ENCODE measurements at places on chromosomes 11 and 22.
A peak's percentile ranks its signal among the peaks of the same experiment; 100 is the strongest.

DNA sequence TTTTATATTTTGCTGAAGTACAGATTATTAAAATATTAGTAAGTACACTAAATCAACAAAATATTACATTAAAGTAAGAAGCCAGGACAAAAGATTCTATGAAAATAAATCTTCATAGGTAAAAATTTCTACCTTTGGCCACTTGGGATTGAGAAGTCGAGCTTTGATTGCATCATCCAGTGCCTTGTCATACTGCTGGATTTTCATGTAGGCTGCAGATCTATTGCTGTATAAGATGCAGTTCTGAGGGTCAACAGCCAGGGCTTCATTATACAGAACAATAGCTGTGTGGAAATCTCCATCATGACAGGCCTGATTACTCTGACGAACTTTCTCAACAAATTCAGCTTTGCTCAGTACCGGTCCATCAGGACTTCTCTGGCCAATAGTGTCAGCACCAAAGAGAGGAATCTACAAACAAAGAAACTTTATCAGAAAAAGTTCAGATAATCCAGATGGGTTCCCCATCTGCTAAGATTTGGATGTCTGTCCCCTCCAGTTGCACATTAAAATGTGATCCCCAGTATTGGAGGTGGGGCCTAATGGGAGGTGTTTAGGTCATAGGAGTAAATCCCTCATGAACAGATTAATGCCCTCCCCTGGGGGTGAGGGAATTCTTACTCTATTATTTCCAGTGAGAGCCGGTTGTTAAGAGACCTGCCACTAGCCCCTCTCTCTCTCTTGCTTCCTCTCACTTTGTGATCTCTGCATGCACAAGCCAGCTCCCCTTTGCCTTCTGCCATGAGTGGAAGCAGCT, 50.0 kb downstream of the TTC28 start:
- H3K36me3 ChIP-seq = no peaks in the 10 kb centered on the region
- no peaks in the 10 kb centered on the region for H3K27me3 ChIP-seq
- DNase-seq = no peak
- no peak overlapping the region for H3K4me3 ChIP-seq
- H3K27ac ChIP-seq = no peak overlapping the region

- no peak overlapping the region for H3K4me3 ChIP-seq
- no peak overlapping the region for H3K27ac ChIP-seq
- H3K4me1 ChIP-seq = no peaks in the 10 kb centered on the region
- H3K36me3 ChIP-seq = no peaks in the 10 kb centered on the region
- DNase-seq = no peak
- H3K27me3 ChIP-seq = no peaks in the 10 kb centered on the region
Measured at GRCh38 chr11:43243927-43244326, 67.9 kb upstream of the API5 start.

- no peak overlapping the region for H3K4me3 ChIP-seq
- no peak for DNase-seq
- no peaks in the 10 kb centered on the region for H3K27me3 ChIP-seq
- no peaks in the 10 kb centered on the region for H3K36me3 ChIP-seq
- peaks cover 5% of the 10 kb centered on the region for H3K4me1 ChIP-seq
Measured at GRCh38 chr11:81253244-81253643, 1480.4 kb downstream of the FAM181B start.

- no peak overlapping the region for H3K4me3 ChIP-seq
- no peak overlapping the region for H3K27ac ChIP-seq
- H3K27me3 ChIP-seq = peaks cover 13% of the 10 kb centered on the region
- peaks cover 14% of the 10 kb centered on the region for H3K36me3 ChIP-seq
- peaks cover 14% of the 10 kb centered on the region for H3K4me1 ChIP-seq
Measured at GRCh38 chr22:45562537-45563361, 60.1 kb downstream of the FBLN1 start.

DNA sequence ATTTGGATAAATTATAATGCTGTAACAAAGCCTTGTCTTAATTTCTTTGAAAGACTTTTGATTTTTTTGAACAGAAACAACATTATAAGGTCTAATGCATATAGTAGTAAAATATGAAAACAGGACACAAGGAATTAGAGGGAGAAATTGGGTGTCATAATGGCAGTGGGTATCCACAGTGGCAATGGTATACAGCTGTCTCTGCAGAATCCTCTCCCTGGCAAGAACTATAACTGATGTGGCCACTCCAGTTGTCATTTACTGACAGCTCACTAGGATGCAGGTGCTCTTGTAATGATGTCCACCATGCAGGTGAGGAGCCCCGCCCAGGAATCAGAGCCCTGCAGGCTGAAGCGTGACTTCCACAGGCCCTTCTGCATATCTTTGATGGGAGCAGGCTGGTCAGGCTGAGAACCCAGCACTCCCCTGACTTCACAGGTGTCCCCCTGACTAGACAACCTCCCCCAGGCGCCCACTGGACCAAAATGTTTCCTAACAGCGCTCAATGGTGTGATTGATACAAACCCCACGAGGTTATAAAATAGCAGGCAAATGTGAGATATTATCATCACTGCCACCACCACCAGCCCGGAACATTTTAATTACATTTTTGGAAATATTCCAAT, 32.8 kb upstream of the SERPIND1 start:
- no peak overlapping the region for H3K4me3 ChIP-seq
- peaks cover 4% of the 10 kb centered on the region for H3K4me1 ChIP-seq
- H3K27ac ChIP-seq = no peak overlapping the region
- H3K36me3 ChIP-seq = peaks cover 73% of the 10 kb centered on the region

- no peaks in the 10 kb centered on the region for H3K36me3 ChIP-seq
- no peaks in the 10 kb centered on the region for H3K4me1 ChIP-seq
- DNase-seq = no peak
Measured at GRCh38 chr11:133547808-133548494, 15.7 kb upstream of the OPCML start.

DNA sequence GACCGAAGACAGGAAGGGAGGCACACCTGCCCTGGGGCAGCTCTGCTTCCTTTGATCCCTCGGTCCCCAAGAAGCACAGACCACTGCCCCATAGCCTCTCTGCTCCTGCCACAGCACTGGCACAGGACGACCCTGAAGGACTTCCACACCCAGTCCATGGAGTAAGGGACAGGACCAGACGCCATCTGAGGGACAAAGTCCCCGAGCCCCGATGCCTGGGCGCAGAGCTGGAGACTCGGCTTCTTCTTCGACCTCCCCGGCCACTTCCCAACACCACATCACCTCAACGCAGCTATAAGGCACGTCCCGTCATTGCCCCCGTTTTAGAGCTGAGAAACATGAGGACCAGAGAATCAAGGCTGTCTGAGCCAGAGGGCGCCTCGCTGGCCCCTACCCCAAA, 310.5 kb downstream of the BRD1 start:
- no peaks in the 10 kb centered on the region for H3K36me3 ChIP-seq
- H3K4me1 ChIP-seq = no peaks in the 10 kb centered on the region
- no peak for DNase-seq
- H3K27ac ChIP-seq = no peak overlapping the region

- H3K27me3 ChIP-seq = peaks cover 63% of the 10 kb centered on the region
- H3K4me1 ChIP-seq = peaks cover 6% of the 10 kb centered on the region
- no peak overlapping the region for H3K4me3 ChIP-seq
- no peak overlapping the region for H3K27ac ChIP-seq
Measured at GRCh38 chr11:119483881-119484371, 61.0 kb upstream of the THY1 start.

DNA sequence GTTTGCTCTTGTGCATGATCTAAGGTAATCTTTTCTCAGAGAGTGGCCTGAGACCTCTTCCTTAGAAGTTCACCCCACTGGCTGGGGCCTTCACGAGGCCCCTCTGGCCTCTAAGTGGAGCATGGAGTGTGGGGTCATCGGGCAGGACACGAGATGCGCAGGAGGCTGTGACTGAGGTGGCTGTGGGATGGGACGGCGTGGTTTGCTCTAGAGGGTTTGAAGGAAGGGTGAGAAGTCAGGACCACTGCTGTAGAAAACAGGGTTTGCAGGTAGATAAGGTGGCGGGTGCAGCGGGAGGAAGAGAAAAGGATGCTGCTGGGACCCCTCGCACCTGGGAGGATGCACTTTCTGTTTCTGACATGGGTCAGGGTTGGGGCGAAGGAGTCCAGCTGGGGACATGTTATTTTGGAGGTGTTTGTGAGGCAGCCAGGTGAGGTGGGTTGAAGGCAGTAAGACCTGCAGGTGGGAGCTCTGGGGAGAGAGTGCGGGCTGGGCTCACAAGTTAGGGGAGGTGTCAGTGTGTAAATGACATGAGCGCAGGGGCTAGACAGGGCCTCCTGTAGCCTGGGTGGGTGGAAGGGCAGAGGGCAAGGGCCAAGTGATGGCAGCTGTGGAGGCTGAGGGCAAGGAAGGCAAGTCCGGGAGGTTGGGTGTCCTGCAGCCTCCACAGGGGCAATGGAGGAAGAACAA, 62.5 kb downstream of the KCNQ1 start:
- H3K36me3 ChIP-seq = no peaks in the 10 kb centered on the region
- peaks cover 38% of the 10 kb centered on the region for H3K4me1 ChIP-seq
- no peak overlapping the region for H3K27ac ChIP-seq
- H3K4me3 ChIP-seq = no peak overlapping the region

- H3K27ac ChIP-seq = peak overlapping the region; percentile 72
- H3K36me3 ChIP-seq = no peaks in the 10 kb centered on the region
- DNase-seq = no peak
- no peak overlapping the region for H3K4me3 ChIP-seq
Measured at GRCh38 chr11:86149792-86150191, 80.9 kb upstream of the PICALM start.

DNA sequence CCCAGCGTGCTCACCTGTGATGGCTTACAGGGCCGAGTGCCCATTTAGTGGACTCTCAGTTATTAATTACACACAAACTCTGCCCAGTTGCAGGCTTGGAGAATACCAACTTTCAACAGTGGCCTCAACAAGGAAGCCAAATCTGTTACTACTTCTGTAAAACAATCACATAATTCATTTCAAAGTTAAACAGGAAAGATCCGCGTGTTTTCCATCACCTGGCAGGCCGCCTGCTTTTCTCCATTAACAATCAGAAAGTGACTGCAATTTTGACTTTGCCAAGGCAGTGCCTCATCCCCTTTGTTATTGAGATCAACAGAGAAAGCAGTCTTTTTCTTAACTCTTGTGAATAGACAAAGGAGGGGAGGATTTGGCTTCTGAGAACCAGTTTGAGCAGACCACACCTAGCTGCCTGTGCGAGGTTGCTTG, 77.7 kb downstream of the BARX2 start:
- H3K4me1 ChIP-seq = no peaks in the 10 kb centered on the region
- no peaks in the 10 kb centered on the region for H3K36me3 ChIP-seq
- DNase-seq = no peak
- no peak overlapping the region for H3K4me3 ChIP-seq

- peaks cover 6% of the 10 kb centered on the region for H3K4me1 ChIP-seq
- H3K36me3 ChIP-seq = no peaks in the 10 kb centered on the region
- H3K27ac ChIP-seq = no peak overlapping the region
- no peaks in the 10 kb centered on the region for H3K27me3 ChIP-seq
- no peak overlapping the region for H3K4me3 ChIP-seq
Measured at GRCh38 chr11:128365044-128365443, 222.3 kb downstream of the ETS1 start.

Measured in left ventricle myocardium inferior (tissue), 1 donor.